Activated naive CD4-positive, alpha-beta T cell treated with anti-CD3 and anti-CD28 coated beads, Interleukin-2, amount 50 U/mL, for 16 hours (primary cell): ENCODE measurements at places on chromosomes 7 and 10.

DNA sequence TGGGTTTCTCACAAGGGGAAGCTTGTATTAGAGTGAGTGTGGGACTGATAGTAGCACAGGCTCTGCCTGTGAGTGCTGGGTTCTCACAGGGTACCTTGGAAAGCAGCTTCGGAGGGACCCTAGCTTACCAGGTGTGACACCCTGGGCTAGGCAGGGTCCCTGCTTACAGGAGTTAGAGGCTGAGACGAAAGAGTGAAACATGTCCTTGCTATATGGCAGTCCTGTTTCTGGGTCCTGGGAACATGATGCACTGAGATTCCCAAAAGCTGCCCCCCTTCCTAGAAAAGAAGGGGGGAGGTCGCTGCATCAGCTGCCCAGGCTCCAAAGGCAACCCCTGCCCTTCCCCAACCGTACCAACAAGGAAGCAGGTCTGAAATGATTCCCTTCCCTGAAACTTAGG is 6.3 kb upstream of the ARHGAP22 start:
- DNase-seq: no peak

- DNase-seq: no peak
These were observed 54.7 kb downstream of the CHRM2 start for GRCh38 chr7:136923111-136923667.

- no peak for DNase-seq
These were observed 74.5 kb upstream of the VKORC1L1 start for GRCh38 chr7:65798111-65799075.

DNA sequence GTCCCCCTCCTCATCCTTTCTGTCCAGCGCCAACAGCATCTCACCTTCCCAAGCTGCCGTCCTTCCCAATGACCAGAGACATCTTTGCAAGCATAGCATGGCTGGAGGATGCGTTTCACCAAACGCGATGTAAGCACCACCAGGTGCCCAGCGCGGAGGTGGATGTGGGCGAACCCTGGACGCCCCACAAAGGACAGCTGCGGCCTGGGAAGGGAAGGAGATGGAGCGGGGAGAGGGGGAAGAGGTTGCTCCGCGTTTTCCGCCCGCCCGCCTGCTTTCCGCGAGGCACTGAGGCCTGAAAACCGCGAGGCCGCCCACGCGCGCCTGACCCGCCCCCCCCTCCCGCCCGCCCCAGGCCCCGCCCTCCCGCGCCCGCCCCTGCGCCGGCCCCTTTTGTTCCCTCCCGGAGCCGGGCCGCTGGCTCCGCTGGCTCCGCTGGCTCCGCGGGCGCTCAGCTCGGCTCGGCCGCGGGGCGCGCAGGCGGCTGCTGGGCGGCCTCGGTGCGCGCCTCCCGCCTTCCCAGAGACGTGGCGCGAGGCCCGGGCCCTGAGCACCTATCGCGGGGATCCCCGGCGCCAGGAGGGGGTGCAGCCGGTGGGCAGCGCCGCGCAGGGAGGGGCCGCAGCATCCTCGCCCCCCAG is at the start of gene CLIP2:
Gene CLIP2, plus strand, starts transcription at position 390 of the 641 bp plus-strand sequence. CDS start 28,140 bp downstream, outside the sequence.
- DNase-seq: peak; percentile 78

- DNase-seq: peak; percentile 59
These were observed 527 bp downstream of the AKR1B1 start for GRCh38 chr7:134458341-134458805.

DNA sequence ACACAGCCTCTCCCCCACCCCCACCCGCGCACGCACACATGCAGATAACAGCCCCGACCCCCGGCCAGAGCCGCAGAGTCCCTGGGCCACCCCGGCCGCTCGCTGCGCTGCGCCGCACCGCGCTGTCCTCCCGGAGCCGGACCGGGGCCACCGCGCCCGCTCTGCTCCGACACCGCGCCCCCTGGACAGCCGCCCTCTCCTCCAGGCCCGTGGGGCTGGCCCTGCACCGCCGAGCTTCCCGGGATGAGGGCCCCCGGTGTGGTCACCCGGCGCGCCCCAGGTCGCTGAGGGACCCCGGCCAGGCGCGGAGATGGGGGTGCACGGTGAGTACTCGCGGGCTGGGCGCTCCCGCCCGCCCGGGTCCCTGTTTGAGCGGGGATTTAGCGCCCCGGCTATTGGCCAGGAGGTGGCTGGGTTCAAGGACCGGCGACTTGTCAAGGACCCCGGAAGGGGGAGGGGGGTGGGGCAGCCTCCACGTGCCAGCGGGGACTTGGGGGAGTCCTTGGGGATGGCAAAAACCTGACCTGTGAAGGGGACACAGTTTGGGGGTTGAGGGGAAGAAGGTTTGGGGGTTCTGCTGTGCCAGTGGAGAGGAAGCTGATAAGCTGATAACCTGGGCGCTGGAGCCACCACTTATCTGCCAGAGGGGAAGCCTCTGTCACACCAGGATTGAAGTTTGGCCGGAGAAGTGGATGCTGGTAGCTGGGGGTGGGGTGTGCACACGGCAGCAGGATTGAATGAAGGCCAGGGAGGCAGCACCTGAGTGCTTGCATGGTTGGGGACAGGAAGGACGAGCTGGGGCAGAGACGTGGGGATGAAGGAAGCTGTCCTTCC is 620 bp downstream of the EPO start:
- DNase-seq: no peak
